ENCODE measurements at places on chromosomes 7 and 10.

- peak; percentile 25 for DNase-seq
Observed at GRCh38 chr7:70016044-70016770, 417.9 kb downstream of the AUTS2 start.

DNA sequence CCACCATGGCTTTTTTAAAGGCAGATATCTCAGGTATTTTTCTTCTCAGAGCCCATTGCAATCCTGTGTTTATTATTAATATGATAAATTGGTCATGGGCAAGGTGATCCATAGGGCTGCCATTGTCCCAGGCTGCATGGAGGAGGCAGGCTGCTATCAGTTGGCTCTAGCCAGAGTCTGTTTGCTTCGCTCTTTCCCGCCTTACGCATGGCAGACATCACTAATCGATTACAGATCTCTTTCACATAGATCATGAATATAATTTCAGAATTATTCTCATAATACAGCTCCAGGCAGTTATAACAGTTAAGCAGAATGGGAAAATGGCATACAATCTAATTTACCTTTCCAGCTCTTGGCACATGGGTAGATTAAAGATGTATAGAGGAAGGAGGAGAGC lies 30.4 kb upstream of the HABP2 start:
- DNase-seq, result no peak

- no peak for DNase-seq
Observed at GRCh38 chr7:150665896-150666295, 19.6 kb upstream of the GIMAP2 start.

DNA sequence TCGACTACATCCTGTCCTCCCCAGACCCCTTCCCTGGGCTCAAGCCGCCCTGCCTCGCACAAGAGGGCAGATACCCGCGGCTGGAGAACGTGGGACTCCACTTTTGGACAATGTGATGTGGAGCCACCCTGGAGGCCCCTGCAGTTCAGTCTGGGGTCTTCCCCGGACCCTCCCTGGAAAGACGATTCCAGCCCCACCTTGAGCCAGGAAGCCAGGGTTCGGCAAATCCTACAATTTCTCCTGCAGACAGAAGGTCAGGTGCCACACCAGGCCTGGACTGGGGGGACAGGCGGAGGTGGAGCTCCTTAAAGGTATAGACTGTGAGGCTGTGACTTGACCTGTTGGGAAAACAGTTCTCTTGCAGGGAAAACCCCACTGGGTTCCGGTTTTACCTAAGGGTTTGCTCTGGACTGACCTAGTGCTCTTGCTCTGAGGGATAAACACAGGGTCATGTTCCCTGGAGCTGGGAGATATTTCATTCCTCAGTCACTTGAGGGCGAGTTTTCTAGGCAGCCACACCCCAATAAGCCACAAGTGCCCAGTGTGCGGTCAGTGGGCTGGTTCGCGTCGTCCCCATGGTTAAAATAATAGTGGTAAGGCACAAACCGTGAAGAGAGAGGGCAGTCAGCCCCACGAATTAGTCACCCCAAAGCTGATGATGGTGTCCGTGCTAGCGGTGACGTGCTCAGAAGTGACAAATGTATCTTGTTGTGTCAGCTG lies 1.6 kb downstream of the FOXL3 start:
- no peak for DNase-seq

GRCh38 chr7:153084278-153084677 lies 324.7 kb downstream of the ACTR3B start:
- no peak for DNase-seq

- peak; percentile 99 for DNase-seq
Observed at GRCh38 chr10:3720228-3721019, 64.6 kb downstream of the KLF6 start.

GRCh38 chr7:22433710-22434460 lies 66.1 kb downstream of the STEAP1B start:
- peak; percentile 17 for DNase-seq

DNA sequence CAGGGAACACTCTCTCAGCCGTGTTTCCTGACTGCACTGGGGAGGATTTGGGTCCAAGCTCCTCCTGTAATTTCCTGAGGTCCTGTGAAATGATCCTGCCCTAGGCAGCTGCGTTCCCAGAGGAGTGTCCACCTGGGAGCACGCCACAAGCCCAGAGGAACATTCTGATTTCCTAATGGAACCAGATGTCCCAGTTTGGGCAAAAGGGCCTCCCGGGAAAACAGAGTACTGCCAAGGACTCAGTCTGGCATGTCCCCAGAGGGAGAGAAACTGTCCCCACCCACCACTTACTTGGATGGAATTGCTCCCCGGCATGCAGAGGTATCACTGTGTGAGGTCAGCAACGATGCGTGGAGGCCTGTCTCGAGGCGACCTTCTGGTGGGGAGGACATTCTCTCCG lies 34.5 kb downstream of the ASB13 start:
- DNase-seq, result no peak

GRCh38 chr7:72754312-72754711 lies 73.7 kb downstream of the TYW1B start:
- DNase-seq, result peak; percentile 64

DNA sequence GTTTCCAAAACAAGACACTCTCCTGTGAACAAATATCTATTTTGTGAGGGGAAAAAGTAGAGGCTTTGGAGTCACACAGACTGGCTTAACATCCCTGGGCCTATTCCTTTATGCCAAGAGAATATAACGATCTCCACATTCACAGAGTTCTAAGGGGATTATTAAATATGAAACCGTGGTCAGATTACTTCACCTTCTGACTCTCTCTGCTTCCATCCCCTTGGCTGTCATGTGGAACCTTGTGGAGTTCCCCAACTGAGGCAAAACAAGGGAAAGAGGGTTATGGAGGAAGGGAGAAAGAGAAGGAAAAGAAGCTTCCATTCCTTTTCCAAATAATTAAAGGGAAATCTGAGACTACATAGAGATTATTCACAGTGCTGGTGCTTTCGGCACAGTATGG lies 55.5 kb upstream of the ATP6V0A4 start:
- DNase-seq, result no peak

- DNase-seq, result no peak
Observed at GRCh38 chr7:633381-634018, 93.0 kb upstream of the DNAAF5 start.

GRCh38 chr10:56181607-56182006 lies 179.5 kb downstream of the ZWINT start:
- DNase-seq, result no peak

GRCh38 chr7:55034776-55035175 lies 16.0 kb downstream of the EGFR start:
- no peak for DNase-seq

DNA sequence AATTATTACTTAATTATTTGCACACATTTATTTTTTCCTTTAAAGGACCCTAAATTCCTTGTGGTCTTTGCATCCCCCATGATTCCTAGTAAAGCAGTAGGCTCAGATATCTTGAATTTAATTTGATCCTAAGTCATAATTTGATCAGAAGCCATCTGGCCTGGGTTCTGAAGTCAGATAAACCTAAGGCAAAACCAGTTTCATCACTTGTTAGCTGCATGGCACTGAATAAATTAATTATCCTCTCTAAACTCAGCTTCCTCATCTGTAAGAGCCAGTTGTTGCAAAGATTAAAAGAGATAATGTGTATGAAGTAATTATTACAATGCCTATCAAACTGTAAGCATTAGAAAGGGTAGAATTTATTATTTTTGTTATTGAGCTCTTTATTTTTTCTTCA lies 293.1 kb downstream of the GRM8 start:
- no peak for DNase-seq

DNA sequence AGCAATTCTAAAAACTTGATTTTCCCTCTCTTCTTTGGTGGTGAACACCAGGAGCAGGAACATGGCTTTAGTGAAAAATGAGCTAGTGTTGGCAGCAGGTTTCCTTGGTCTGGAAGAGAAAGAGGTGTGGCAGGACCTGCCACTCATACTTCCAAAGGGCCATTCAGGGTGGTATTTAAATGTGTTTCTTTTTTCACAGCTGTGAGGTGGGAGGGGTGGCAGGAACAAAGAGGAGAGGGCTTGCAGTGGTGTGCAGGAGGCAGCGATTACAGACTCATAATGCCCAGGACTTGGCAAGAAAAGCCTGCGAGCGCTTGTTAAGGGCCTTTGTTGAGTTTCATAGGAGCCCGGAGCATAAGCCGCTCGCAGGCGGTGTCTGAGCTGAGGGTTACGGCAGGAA lies 36.8 kb downstream of the WIPF3 start:
- no peak for DNase-seq

- DNase-seq, result no peak
Observed at GRCh38 chr7:2814946-2815874, 28.9 kb downstream of the GNA12 start.

DNA sequence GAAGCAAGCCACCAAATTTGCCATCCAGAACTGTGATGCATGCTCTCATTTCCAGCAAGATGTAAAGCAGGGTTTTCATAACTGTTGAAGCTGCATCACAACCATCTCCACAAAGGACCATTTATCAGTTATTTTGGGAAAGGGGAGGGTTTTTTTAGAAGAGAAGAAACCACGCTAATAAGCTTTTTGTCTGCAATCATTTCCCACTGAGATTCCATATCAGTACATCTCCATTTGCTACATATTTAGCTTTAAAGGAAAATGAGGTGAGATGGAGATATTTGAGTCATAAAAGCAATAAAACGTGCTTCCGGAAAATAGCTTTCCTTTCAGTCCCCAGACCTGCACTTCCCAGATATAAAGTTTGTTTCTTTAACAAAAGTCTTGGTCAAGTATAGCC lies 258.2 kb downstream of the FRMD4A start:
- no peak for DNase-seq

- no peak for DNase-seq
Observed at GRCh38 chr10:117965984-117966383, 80.8 kb downstream of the RAB11FIP2 start.

DNA sequence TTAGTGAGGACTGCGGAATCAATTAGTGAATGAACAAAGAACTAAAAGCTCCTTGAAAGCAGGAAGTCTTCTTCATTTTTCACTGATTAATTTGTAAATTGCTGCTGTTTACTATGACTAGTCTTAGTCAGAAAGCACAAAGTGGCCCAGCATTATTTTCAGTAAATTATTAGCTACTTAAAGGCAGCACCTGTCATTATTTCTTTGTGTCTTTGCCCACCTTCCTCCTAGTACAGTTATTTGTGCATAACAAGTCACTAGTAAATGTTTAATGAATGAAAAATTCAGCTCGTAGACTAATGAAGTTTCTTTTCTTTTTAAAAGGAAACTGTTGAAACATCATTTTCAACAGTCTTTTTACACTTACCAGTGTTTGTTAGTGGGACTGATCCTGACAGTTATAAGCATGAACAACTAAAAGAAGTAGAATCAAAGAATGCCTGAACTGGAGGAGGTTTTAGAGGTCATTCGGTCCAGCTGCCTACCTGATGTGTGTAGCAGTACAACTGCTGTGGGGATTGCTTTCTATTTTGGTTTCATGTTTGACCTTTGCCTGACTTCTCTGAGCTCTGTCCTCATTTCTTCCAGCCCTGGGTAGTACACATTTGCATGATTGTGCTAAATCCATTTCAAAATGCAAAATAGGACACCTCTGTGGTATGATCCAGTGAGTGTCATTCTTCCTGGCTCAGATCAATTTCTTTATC lies 140.0 kb upstream of the PHYHIPL start:
- DNase-seq, result no peak

DNA sequence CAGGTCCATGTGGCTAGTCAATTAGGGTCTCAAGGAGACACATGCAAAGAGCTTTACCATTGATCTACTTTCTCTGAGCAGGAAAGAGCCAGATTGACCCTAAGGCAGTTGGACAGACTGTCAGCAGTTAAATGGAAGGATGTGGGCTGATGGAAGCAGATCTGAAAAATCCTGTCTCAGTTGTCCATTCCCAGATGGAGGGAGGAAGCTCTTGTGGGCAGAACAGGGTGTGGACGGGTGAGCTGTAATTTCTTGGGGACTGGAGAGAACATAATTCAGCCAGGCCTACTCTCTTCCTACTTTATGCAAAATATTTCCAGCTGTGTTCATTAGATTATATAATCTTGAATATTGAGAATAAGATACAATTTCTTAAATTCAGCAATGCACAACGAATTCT lies 163.6 kb downstream of the GNAT3 start:
- DNase-seq, result no peak

- no peak for DNase-seq
Observed at GRCh38 chr7:100141555-100141949, 7.2 kb upstream of the LAMTOR4 start.

DNA sequence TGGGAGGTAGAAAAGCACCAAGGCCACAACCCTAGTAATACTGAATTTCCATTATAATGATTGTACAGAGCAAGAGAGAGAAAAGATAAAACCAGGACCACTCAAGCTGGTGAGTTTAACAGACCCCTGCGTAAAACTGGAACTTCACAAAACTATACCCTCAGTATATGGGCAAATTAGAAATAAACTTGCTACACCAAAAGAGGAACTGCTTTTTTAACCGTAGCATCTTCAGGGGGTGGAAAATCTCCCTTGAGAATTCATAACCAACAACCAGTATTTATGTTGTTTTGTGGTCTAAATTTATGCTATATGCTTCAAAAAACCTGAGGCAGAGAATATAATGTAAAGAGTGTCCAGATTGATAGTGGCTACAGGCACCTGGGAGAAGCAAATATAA lies 171.2 kb downstream of the SGMS1 start:
- no peak for DNase-seq

- no peak for DNase-seq
Observed at GRCh38 chr7:69953136-69954067, 355.1 kb downstream of the AUTS2 start.
